ENCODE measurements at places on chromosomes 6 and 20.

DNA sequence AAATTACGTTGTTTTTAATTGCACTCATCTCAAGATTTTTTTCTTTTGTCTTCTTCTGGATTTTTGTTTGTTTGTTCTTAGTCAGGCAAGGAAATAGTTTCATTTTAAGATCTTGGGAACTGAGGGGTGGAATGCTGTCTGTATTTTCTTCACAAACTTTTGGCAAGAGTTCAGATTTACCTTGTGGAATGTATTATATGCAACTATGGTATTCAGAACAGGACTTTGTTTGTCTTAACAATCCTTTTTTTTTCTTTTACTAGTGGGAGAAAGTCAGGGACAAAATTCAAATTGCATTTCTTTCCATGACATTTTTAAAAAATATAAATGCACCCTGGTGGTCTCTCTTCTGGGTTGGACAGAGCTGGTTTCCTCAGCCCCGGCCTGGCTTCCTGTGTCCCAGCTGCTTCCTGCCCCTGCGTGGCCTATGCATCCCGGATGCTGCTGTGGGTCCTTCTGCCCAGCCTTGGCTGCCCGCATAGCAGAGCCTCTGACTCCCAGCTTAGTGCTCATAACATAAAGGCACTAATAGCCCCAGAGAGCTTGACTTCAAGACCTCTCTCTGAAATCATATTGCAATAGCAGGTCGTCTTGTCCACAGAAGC, 520.7 kb downstream of the QKI start:
- no peak for DNase-seq

- no peak for DNase-seq
These were observed 6.7 kb downstream of the POU3F2 start for GRCh38 chr6:98840996-98841513.

DNA sequence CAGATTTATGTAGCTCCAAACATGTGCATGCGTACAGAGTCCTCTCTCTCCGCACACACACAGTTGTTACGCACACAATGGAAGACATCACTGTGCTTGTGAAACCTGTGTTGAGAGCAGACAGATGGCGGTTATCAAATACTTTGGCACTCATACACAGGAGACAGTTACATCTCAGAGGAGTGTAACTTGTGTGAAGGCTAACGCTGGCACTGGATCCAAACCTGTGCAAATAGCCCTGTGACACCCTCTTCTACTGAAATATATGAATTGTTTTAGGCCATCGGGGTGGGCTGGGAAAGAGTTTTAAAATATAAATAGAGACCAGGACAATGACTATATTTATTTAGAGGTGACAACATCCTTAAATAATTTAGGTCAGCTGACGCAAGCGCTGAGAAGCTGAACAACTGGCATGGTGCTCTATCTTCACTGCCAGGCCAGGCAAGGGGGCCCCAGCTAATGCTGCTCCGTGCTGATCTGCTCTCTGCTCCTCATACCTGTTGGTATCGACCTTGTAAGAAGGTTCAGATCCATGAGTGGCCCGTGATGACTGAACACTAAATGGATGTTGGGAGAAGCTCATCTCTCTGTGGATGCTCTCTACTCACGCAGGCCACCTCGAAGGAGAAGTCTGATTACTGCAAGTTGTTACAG, 69.4 kb downstream of the FOXC1 start:
- no peak for DNase-seq

DNA sequence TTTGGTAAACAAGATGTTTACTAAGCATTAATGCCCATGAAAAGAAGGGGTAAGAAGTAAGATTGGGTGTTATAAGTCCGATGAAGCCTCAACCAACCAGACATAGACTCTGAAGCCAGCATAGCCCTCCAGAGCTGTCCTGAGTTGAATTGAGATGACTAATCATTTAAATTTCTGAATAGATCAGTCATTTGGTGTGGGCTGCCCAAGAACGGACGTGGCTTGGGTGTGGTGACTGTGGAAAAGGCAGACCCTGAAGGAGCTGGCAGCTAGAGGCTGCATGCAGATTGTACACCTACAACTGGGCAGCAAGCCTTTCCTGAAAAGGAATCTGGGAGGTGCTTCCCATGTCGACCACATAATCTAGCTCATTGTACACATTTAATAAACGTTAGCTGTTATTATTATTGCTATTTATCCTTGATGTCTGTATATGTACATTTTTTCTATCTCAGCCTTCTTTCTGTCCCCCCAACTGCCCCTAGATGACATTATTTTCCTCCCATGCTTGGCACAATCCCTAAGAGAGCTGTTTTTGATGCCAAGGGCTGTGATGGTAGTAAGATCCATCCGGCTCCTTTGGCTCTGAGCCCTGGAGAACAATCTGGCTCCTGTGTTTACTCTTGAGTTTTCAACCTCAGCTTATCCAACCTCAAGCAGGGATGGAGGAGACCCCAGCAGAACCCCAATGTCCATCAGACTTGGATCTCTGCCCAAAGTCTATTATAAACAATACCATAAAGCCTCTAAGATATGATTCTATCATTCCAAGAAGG, 57.6 kb upstream of the JAG1 start:
- DNase-seq, result no peak

DNA sequence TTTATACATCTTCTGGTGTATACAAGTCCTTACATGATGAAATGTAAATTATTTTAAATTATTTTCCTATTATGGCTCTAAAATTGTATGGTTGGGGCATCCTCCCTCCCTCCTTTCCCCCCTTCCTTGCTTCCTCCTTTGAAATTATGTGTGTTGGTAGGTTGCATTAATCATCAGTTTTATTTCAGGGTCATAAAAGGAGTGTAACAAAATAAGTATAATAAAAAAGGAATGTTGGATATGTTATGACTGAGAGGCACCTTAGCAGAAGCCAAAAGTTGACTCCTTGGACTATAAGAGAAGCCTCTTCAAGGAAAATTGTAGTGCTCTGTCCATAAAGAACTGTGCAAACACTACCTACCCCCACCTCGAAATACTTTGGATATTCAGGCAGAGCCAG, 46.6 kb upstream of the PTPRK start:
- no peak for DNase-seq

GRCh38 chr20:15842872-15843271, 730.4 kb downstream of the KIF16B start:
- no peak for DNase-seq

GRCh38 chr6:36290668-36291620, 21.1 kb downstream of the PNPLA1 start:
- DNase-seq, result no peak

DNA sequence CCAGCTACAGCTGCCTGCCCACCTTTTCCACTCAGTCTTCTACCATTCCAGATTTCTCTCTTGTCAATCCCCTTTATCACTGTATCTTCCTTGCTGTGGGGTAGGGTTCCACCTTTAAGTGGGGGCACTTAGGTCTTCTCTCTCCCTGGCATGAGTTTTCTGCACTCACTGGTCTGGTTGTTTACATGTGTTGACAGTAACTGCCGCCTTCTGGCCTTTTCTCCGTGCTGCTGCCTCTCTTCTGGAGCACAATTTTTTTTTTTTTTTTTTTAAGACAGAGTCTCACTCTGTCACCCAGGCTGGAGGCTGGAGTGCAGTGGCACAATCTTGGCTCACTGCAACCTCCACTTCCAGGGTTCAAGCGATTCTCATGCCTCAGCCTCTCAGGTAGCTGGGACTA, 12.0 kb downstream of the RNF114 start:
- DNase-seq, result no peak

- no peak for DNase-seq
These were observed 97.4 kb downstream of the IYD start for GRCh38 chr6:150466196-150466595.

DNA sequence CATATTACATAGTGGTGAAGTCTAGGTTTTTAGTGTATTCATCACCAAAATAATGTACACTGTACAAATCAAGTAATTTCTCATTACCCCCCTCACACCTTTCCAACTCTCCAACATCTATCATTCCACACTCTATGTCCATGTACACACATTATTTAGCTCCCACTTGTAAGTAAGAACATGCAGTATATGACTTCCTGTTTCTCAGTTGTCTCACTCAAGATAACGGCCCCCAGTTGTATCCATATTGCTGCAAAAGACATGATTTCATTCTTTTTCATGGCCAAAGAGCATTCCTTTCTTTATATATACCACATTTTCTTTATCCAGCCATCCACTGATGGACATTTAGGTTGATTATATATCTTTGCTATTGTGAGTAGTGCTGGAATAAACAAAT, 86.0 kb downstream of the UBE3D start:
- no peak for DNase-seq

DNA sequence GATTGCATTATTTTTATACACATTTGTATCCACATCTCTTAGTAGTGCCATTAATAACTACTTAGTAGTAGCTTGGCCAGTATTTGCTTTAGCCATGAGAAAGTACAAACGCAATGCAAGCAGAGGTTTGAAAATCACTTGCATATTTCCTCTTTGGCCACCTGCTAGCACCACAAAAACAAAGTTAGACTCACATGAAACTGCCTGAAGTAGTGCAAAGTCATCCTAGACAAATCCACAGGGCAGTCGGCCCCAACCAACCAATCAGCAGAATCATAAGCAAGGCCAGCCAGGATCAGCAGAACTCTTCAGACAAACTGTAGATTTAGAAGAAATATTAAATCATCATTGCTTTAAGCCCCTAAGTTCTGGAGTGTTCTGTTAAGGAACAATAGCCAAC, 135.2 kb upstream of the VGLL2 start:
- DNase-seq, result no peak

DNA sequence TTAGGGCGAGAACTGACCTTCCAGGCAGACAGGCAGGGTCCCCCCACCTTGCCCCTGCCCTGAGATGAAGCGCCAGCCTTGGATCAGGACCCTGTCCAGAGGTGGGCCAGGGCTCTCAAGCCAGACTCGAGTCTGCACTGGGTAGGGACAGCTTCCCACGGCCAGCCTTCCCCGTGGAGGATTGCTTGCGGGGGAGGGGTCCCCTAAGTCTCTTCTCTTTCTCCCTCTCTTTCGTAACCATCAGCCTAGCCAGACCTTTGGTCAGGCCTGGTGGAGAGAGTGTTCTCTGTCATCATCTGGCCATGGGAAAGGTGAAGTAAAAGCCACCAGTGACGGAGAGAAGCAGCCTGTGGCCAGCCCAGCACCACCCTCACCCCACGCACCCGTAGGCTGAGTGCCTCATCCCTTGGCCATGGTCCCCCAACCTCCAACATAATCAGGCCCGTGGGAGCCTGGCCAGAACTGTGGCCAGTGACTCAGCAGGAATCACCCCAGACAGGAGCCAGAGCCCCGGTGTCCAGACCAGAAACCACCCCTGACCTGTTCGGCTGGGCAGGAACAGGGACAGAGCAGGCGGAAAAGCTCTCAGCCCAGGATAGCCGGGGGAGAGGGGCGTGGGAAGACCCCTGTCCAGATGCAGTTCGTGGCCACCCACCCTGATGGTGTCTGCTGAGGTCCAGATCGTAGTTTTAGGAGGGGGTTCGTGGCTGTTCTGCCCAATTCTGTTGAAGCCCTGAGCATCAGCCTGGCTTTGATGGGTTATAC, 47.1 kb downstream of the SNAI1 start:
- DNase-seq, result no peak

GRCh38 chr6:44732243-44732642, 344.7 kb downstream of the CDC5L start:
- no peak for DNase-seq

- DNase-seq, result no peak
These were observed 1.3 kb downstream of the TSPYL1 start for GRCh38 chr6:116278481-116278829.

GRCh38 chr20:23305098-23305497, 45.5 kb upstream of the NXT1 start:
- DNase-seq, result no peak

DNA sequence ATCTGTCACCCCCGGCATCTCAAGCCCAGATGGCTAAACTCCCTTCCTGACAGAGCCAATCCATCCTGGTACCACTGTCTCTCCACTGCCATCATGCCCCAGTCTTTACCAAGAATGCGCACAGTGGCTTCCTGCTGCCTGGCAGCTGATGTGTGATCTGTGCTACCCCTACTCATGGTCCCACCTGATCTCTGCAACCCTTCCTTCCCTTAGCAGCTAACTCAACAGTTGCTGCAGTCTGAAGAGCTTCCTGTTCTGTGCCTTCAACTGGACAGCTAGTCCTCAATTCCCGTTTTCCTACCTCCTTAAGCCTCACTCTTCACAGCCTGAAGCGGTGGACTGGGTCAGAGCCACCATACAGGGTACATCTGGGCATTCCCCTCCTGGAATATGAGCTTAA, 7.6 kb upstream of the FAM83C start:
- DNase-seq, result no peak

- no peak for DNase-seq
These were observed 45.6 kb upstream of the RIPOR2 start for GRCh38 chr6:24981386-24981760.

DNA sequence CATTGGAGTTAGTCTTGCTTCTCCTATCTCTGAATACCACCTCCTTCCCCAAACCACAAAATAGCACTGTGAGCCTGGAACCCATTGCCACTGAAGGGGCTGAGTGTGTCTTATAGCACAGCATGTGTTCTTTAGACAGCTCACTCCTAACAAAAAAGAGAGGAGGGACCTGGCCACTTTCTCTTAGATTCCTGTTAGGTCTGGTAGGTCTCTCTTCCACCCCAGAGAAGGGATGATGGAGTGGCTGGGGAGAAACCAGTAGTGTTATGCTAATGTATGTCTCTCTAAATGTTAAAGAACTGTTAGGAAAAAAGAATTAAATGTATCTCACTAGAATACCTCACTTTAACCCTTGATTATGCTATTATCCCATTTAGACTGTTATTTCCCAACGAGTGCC, 340.3 kb downstream of the EPHA7 start:
- DNase-seq, result no peak

GRCh38 chr6:112717401-112717800, 370.3 kb downstream of the RFPL4B start:
- no peak for DNase-seq

- DNase-seq, result no peak
These were observed 333.2 kb downstream of the RIMS1 start for GRCh38 chr6:72219536-72219935.

DNA sequence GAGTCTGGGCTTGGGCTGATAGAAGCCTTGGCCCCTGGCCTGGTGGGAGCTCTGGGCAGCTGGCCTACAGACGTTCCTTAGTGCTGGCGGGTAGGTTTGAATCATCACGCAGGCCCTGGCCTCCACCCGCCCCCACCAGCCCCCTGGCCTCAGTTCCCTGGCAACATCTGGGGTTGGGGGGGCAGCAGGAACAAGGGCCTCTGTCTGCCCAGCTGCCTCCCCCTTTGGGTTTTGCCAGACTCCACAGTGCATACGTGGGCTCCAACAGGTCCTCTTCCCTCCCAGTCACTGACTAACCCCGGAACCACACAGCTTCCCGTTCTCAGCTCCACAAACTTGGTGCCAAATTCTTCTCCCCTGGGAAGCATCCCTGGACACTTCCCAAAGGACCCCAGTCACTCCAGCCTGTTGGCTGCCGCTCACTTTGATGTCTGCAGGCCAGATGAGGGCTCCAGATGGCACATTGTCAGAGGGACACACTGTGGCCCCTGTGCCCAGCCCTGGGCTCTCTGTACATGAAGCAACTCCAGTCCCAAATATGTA, 957 bp upstream of the VEGFA start:
- DNase-seq, result no peak

GRCh38 chr20:51597389-51598231, 55.1 kb upstream of the NFATC2 start:
- DNase-seq, result no peak

Data from GM06990 (cell line).